Astrocyte of the spinal cord (primary cell): ENCODE measurements at places on chromosomes 11 and 22.

GRCh38 chr22:42372976-42373375, 59.2 kb downstream of the NFAM1 start:
- DNase-seq: no peak

DNA sequence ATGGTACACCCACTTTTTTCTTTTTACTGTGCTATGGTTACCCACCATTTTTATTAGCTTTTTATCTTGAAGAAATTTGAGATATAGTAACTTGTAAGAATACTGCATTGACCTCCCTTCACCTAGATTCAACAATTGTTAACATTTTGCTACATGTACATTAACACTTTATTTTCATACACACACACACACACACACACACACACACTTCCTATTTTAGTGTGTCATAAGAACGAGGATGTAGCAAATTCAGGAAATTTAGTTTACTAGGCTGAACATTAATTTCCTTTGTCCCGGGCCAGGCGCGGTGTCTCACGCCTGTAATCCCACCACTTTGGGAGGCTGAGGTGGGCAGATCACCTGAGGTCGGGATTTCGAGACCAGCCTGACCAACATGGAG, 1.1 kb upstream of the ATP6V1E1 start:
- DNase-seq: no peak

DNA sequence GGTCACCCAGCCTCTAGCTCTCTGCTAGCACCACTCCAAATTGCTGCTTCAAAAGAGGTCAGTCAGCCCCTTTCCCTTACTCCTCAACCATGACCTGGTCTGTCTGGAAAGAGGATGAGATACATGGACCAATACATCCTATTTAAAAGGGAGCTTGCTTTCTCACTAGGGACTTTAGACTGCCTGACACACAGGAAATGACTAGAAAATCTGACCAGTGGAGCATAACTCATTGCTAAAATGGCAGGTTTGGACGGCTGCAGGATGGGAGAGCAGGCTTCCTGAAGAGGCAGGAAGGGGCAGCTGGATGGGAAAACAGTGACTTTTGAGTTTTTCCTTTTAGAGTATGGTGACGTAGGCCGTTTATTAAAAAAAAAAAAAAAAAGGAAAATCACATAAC, 25.3 kb downstream of the STIM1 start:
- peak; percentile 29 for DNase-seq

DNA sequence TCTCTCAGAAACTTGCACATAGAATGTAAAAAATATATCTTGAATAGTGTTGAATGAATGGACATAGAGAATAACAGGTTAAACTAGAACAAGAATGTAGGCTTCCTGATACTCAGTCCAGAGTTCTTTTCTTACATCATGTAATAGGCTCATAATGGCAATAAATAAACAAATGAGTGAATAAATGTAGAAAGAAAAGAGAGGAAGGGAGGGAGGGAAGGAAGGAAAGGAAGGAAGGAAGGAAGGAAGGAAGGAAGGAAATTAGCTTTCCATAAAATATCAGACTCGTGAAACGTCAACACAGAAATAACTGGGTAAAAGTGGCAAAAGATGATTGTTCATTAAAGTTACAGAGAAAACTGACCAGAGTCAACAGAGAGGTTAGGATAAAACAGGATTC, 2001.0 kb downstream of the LRRC4C start:
- no peak for DNase-seq

GRCh38 chr11:33262011-33262645, 4.9 kb downstream of the HIPK3 start:
- DNase-seq: peak; percentile 19

- peak; percentile 42 for DNase-seq
These were observed 1.0 kb downstream of the MN1 start for GRCh38 chr22:27800250-27801201.

DNA sequence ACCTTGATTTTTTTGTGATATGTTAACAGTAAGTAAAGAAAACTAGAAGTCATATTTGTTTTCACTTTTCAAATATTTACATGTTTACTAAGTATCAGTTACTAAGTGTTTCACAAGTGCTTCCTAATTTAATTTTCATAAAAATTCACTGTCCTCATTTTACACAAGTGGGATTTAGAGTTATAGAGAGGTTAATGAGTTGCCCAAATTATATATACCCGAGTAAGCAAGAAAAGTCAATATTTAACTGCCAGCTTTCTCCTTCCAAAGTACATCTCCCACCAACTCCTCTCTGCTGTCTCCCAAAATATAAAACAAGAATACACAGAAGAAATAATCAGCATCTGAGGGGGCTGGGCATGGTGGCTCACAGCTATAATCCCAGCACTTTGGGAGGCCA, 896.7 kb upstream of the ANO3 start:
- DNase-seq: no peak

DNA sequence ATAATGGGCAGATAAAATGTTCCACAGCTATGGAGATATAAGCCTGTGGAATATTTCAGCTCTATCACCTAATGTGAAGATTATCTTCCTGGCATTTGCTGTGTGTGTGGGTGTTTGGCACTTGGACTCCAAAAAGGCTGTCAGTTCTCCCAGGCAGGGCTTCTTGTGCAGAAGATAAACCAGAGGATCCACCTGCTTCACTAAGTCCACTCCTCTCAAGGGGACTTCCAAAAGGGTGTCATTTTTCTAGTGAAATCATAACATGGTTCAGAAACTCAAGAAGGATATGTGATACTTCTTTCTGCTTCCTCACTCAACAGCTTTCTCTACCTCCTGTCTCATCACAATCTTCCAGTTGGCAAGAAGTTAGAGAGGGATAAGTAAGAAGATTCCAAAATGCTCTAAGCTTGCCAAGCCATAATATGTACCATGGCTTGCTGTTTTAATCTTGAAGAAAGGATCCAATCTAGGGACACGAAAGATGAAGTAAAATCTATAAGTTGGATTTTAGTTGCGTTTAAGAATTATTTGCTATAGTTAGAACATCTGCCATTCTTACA, 206.2 kb upstream of the MTMR2 start:
- DNase-seq: no peak

- DNase-seq: no peak
These were observed 36.2 kb downstream of the UVRAG start for GRCh38 chr11:75851203-75851602.

GRCh38 chr11:35927682-35928081, 16.2 kb upstream of the LDLRAD3 start:
- no peak for DNase-seq

- DNase-seq: no peak
These were observed 166.2 kb downstream of the PGR start for GRCh38 chr11:100963375-100963774.

GRCh38 chr11:71990701-71991100, 8.0 kb upstream of the IL18BP start:
- no peak for DNase-seq

- DNase-seq: no peak
These were observed 1541.1 kb downstream of the FAM181B start for GRCh38 chr11:81192516-81192915.

DNA sequence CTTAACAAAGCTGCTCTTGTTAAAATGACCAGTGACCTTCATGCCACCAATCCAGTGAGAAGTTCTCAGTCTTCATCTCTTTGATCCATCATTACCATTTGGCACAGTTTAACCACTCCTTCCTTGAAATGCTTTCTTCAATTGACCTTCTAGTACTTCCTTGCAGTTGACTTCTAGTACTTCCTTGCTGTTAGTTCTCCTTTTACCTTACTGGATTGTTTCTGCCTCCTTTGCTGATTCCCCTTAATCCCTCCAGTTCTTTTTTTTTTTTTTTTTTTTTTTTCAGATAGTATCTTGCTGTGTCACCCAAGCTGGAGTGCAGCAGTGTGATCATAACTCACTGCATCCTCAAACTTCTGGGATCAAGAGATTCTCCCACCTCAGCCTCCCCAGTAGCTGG, 66.0 kb upstream of the HORMAD2 start:
- DNase-seq: no peak

DNA sequence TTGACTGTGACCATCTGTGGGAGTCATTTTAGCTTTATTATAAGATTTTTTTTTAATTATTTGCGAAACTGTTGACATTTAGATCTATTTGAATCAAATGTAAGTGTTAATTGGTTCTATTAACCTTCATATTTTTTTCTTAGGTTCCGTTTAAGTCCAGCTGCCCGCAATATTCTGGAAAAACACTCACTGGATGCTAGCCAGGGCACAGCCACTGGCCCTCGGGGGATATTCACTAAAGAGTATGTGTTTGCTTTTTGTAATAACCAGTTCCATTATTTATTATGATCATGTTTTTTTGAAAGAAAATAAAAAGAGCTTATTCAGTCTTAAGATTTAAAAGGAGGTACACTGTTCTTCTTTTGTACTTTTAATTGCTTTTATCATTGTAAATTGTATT, 43.9 kb downstream of the PDHX start:
- DNase-seq: no peak

DNA sequence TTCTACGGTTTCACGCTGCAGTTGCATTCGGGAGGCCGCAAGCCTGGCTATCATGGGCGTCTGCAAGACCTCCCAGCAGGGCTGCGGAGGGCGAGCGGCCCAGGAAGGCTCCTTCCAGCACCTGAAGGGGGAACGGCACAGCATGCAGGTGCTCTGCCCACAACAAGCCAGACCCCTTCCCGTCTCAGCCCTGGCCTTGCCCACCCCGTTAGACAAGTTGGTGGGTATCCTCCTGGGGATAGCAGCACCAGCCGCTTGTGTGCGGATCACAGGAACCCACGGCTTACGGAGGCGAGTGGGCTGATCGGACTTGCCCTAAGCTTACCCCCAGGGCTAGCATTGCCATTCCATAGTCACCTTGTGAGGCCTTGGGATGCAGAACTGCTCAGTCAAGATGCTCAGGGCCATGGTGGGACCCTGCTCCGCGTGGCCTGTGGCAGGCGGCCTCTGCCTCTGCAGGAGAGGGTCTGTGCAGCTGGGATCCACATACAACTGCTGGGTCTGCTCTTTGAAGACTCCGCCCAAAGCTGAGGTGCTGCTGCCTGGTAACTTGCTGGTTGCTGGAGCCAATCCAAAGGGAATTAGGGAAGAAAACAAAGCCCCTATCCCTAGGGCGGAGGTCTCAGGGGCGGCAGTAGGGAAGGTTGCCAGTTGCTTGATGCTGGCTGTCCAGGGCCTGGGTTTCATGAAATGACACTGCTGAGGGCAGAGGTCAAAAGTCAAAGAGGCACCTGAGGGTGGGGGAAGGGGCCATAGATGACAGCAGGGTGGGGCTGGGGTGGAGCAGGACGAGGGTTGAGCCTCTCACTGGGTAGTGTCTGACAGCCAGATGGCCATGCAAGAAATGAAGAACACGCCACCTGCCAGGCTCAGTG, 1.4 kb upstream of the OSBPL5 start:
- no peak for DNase-seq

DNA sequence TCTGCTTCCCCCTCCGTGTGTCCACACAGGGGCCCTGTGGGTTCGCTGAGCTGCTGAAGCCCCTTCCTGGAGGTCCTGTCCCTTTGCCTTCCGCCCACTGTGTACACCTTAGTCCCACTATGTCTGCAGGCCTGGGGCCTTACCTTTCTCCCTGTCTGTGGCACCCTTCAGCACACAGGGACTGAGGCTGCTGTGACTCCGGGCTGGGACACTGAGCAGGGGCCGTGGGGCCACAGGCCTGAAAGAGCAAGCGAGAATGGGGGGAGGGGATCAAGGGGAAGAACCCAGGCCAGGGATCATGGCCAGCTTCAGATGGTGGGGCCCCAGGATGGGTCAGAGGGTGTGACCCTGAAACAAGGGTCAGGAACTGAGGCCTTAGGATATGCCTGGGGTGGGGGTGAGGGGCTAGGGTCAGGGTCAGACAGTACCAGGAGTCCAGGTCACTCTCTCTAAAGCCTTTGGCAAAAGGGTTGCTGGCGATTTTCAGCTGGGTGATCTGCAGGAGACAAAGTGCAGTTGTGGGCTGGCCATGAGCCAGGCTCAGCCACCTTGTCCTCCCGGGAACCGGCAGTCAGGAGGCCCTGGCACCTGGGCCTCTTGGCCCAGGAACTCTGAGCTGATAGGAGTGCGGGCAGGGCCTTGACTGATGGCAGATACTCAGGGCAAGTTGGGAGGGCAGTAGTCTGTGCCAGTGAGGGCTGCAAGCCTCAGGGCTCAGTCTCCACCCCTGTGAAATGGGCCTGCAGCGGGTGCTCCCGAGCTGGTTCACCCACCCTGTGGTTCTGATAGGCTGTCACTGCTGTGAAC, 2.6 kb upstream of the NUDT8 start:
- DNase-seq: no peak

- DNase-seq: peak; percentile 43
These were observed 6.5 kb downstream of the MSANTD2 start for GRCh38 chr11:124793466-124794278.

GRCh38 chr11:123431619-123432018, 1.6 kb downstream of the GRAMD1B start:
- peak; percentile 10 for DNase-seq

GRCh38 chr11:29305456-29306232, 711.2 kb downstream of the KCNA4 start:
- no peak for DNase-seq

GRCh38 chr22:47049078-47049624, 286.7 kb downstream of the TBC1D22A start:
- DNase-seq: no peak

- DNase-seq: no peak
These were observed 18.4 kb downstream of the TSPAN4 start for GRCh38 chr11:861105-861479.

GRCh38 chr11:132848336-132848735, 684.0 kb downstream of the OPCML start:
- peak; percentile 42 for DNase-seq

- DNase-seq: no peak
These were observed 27.6 kb upstream of the TTC12 start for GRCh38 chr11:113286509-113287497.

GRCh38 chr11:128195756-128196155, 391.6 kb downstream of the ETS1 start:
- no peak for DNase-seq

- no peak for DNase-seq
These were observed 12.8 kb downstream of the CRKL start for GRCh38 chr22:20930004-20930403.

DNA sequence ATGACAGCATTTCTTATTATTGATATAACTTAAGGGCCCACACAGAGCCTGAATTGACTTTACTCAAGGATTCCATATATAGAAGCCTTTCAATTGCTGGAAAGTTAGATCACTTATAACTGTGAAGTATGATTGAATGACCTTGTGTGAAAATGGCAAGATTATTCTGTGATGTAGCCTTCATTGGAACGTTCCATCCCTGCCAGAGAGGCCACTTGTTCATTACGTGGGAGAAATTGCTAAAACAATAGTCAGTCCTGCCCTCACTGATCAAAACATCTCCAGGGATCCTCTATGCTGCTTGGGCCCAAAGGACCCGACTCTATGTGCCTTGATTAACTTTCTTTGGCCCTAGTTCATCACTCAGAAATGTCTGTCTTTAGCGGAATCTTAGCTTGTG, 159.5 kb upstream of the BLID start:
- DNase-seq: no peak
